ENCODE measurements at places on chromosomes 5 and 9.

DNA sequence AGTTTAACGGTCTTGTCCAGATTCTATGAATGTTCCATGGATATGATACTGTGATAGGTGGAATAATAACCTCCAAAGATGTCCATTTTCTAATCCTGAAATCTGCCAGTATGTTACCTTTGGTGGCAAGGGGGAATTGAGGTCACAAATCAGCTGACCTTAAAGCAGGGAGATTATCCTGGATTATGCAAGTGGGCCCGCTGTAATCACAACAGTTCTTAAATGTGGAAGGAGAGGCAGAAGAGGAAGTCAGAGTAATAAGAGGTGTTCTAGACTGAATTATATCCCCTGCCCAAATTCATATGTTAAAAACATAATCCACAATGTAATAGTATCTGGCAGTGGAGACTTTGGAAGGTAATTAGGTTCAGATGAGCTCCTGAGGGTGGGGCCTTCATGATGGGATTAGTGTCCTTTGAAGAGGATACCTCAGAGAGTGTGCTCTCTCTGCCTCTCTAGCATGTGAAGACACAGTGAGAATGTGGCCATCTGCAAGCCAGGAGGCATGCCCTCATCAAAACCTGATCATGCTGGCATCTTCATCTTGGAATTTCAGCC is 47.6 kb upstream of the ZFAND5 start:
- DNase-seq = no peak

GRCh38 chr5:116536316-116537083 is 38.1 kb downstream of the SEMA6A start:
- DNase-seq = no peak

- no peak for DNase-seq
These were observed 4.7 kb upstream of the TMEM210 start for GRCh38 chr9:137176302-137177182.

DNA sequence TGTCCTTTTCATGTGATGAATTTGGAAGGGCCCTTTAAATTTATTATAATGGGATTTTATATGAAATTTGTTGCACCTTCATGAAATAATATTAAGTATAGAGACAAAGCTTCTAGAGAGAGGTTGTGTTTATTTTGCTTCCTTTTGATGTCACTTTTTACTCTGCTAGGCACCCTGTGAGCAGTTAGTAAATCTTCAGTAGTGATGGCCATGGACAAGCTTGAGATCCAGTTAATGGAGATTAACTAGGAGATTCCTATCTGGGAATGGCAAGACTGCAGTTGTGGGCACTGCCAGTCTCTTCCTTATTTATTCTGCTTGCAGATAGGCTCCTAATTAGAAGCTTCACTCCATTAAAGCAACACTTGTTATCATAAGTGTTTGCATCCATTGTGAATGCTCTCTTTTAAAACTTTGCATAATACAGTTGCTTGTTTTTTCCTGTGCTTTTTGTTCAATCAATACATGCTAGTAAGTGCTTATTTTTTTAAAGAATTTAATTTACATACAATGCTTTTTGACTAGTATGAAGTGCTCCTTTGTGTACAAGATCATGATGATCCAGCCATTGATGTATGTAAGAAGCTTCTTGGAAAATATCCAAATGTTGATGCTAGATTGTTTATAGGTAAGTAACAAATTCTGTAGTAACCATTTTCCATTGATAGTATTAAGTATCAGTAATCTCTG is 25.9 kb downstream of the UGCG start:
- DNase-seq = no peak

DNA sequence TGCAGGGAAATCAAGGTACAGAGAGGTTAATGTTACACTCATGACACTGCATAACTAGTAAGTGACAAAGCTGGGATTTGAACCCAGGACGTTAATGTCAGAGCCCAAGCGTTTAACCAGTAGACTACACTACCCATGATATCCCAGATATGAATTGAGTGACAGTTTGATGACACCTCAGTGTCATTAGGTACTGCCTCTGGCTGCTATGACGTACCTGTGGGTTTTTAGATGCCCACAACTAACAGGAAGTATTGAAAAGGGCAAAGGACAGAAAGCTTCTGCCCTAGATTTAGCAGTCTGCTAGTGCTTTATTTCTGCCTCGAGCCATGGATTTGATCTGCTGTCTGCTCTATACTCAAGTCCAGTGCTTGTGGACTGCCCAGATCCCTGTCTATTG is 56.2 kb downstream of the GLRA1 start:
- no peak for DNase-seq

GRCh38 chr9:126160067-126160853 is 166.4 kb upstream of the MVB12B start:
- DNase-seq = no peak

DNA sequence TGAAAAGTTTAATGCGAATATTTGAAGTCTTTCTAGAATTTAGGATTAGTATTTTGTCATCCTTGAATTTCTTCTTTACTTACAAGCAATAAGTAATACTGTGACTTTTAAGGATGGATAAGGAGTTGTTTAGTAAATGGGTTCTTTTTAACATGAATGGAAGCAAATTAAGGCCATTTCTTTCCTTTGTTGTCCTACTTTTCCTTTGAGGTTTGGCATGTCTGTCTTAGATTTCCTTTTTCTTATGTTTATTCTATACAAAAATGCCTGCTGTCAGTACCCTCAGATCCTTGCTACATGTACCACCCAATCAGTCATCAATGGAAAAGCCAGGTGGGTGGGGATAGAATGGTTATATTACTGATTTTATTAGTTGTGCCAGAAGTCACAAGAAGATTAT is 10.2 kb downstream of the STX17 start:
- no peak for DNase-seq

DNA sequence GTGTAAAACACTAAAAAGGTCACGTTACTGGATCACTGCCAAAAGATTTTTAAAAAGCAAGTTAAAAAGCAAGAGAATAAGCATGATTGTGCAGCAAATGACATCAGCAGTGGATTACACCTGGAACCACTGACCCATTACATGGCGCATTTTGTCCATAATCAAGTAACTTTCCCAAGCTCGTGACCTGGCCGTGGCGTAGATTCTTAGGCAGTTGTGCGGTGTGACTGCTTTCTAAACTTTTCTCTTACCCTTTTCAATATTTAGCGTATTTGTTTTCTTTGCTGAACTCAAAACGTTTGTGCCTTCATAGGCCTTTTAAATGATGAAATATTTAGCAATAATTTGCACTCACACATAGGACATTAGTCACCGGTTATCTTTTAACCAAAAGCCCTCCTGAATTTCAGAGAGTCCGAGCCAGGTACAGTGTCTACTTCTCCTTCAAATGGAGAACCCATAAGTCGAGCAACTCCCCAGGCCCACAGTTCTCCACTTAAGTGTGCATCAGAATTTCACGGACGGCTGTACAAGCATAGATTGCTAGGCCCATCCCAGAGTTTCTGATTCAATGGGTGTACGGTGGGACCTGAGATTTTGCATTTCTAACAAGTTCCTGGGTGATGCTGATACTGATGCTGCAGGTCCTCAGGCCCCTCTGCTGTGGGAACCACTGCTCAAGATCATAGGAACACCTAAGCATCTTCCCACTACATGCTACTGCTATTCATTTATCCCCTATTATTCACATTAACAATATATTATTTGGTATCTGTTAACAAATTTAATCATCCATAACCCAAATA is 144.4 kb downstream of the GLIS3 start:
- no peak for DNase-seq

GRCh38 chr9:13732290-13732689 is 452.8 kb upstream of the MPDZ start:
- DNase-seq = no peak

- no peak for DNase-seq
These were observed 530 bp downstream of the BBLN start for GRCh38 chr9:128160603-128160987.

DNA sequence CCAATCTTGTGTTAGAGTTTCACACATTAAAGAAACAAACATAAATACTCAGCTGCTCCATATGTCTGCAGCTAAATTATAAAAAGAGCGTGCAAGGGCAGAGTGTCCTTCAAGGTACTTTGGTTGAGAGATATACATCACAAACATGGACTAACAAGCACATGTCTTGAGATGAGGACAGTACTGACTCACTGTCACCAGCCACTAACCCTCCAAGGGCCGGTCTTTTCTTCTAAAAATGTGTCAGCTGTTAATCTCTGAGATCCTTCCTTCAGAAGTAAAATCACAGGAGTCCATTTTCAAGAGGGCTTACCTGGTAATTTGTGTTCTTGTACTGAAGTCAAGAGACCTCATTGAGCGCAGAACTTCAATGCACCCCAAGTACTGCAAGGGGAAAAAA is 66.4 kb downstream of the SHC3 start:
- no peak for DNase-seq

DNA sequence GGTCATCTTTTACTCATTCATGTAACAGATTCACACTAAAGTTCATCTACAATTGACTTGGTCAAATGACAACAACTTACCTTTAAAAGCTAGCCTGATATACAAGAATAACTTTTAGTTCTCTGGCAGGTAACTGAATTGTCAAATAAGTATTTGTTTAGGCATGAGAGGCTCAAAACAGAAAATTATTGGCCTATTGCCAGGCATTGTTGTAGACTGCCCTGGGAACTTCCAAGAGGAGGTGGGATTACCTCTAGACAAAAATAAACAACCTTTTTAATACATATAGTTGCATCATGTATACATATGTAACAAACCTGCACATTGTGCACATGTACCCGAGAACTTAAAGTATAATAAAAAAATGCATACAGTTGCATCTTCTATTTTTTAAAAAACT is 18.2 kb upstream of the SLCO4C1 start:
- DNase-seq = no peak

GRCh38 chr9:89804766-89805531 is 200.1 kb downstream of the GADD45G start:
- no peak for DNase-seq

DNA sequence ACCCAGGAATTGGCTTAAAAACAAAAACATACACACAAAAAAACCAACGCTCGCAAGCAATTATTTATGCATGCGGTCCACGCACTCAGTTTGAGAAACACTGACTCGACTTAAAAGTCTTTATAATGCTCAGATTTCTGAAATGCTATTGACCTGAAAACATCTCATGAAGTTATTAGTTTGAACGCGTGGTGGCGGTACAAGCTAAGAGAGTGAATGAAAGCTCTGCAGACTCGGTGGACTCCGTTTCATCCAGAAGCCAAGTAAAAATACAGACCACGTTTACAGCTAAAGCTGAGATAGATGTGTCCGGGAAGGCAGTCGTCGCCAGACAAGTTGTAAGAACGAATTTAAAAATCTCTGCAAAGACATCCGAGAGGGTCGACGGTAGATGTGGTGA is at the start of gene PCDHB6:
Gene PCDHB6 (plus strand): TSS at position 246 of the 400 bp plus-strand sequence. CDS start 201 bp downstream, outside the sequence.
- DNase-seq = no peak

GRCh38 chr9:123364241-123364824 is 8.3 kb downstream of the CRB2 start:
- DNase-seq = no peak

DNA sequence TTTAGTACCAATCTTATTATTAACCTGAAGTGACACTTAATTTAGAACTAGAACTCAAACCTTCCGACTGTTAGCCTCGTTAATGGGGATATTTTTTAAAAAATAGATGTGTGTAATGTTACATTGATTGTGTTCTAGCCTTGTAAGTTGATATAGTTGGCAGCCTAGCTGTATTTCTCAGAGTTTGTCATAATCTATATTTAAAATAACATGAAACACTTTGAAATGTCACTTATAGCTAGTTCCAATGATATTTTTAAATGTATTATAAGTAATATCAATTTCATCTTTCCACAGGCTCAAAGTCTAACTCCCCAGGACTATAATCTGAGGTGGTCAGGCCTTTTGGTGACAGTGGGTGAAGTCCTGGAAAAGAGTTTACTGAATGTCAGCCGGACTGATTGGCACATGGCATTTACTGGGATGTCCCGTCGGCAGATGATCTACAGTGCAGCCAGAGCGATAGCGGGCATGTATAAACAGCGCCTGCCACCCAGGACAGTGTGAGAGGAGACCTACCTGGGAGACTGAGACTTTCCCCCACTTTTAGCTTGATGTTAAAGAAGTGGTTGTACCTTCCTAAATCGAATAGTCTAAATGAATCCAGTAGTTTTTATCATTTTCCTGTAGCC is 34.1 kb downstream of the PRRC1 start:
- no peak for DNase-seq

DNA sequence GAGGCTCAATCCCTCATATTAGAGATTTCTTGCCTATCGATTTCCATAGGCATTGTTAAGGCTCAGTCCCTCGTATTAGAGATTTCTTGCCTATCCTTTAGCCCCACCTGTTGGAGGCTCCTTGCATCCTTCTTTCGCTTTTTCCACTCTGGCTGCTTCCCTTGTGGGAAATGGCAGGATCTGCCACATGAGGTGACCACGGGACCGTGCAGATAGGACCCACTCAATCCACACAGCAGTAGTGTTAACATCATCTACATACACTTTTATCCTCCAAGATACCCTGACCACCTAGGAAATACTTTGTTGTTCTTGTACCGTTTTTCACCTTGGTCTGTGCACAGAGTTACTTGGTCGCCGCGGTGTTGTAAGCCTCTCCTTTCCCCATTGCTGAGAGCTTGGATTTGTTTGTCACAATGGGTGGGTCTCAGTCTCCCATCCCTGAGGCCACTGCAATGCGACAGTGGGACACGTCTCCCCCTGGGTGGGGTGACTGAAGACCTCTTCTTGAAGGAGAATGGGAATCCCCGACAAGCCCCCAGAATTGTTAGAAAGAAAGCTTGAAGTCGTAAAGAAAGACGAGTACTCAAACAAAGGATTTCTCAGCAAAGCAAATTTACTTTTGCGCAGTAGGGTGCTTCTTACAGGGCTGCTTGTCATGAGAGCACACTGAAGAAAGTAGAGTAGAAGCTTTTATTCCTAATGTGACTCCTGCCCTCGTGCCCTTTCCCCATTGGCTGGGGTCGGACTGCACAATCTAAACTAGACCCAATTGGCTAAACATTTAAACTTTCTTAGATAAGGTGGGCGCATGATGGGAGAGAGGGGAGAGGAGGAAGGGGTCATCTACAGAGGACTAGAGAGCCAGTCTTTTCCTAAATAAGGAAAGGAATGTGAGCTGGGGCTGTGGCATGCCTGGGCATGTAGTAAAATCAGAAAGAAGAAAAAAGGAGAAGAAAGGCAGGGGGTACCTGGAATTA is 19.8 kb downstream of the IFT74 start:
- no peak for DNase-seq

GRCh38 chr5:140243706-140244250 is 59.1 kb downstream of the PFDN1 start:
- DNase-seq = no peak

DNA sequence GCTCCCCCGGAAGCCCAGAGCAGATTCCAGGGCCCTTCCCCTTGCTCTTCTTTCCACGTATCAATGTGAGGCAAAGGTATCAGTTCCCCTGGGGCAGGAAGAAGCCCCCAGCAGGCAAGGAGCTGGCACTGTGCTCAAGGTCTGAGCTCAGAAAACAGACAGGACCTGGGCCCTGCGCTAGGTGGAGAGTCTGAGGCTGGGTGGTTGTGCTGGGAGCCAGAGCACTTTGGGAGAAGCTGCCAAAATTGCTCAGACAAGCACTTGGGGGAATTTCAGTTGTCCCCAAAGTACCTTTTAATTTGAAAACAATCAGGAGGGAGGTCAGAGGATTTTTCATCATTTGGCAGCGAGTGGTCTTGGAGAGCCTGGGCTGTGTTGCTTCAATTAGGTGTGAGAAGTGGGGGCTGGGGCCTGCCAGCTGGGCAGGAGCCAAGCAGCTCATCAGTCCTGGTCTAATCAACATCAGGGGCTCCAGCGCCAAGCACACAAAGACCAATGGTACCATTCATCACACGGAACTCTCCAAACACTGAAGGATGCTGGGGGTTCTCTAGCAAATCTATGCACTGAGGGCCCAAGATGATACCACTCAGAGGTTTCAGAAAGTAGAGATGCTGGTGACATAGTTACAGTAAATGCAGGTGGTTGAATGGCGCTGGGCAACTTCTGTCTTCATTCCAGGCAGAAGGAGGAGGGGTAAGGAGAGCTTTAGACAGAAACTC is 176.5 kb downstream of the SNX18 start:
- no peak for DNase-seq

All from stimulated activated CD8-positive, alpha-beta memory T cell treated with anti-CD3 and anti-CD28 coated beads, Interleukin-12 subunit alpha, Interleukin-12 subunit beta, amount 100 ng/mL, for 1 hour (primary cell).